Right renal cortex interstitium (tissue), 3 donors: ENCODE measurements at places on chromosomes 12 and 14. TPM values are rescaled to one million over a fixed set of nuclear protein-coding genes. Genes with fewer than 3 reads are reported as not detected.

The PDE3A gene
- 30.4 TPM for polyA plus RNA-seq

The ADCY6 gene
- 71.6 TPM for polyA plus RNA-seq

The KRT74 gene
- polyA plus RNA-seq = not detected

The AKAP6 gene
- polyA plus RNA-seq = 2.0 TPM

The SLC6A13 gene
- polyA plus RNA-seq = 47.4 TPM

The GMFB gene
- 97.8 TPM for polyA plus RNA-seq

DNA sequence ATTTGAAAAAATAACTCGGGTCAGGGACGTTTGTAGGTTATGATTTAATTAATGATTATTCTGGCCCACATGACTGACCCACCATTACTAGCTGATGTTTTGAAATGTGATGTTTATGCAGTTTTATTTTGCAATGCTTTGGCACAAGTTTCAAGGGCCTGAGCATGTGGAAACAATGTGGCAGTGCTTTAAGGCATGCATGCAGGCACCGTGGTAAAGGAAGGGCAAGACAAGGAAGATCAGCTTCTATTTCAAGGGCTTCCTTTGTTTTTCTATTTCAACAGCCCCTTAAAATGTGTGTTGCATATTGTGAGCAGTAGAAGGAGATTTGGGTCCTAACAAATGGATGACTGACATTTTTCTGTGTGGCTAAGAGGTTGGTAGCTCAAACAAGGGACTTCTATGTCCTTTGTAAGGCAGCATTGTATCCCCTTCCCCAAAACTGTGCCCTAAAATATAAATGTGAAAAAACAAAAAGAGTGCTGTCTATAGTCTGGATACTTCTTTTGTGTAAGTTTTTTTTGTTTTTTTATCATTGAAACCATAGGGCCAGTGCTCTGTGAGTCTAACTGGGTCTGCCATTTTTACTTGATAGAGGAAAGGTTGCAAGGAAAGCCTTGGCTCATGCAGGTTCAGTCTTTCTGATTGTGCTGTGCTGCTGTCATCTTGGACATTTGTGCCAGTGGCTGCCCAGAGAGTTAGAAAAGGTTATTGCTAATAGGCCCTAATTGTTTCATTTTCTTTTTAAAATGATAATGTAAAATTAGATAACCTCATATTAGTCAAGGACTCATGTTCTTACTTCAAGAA is 103.5 kb downstream of the FGD4 start:
- DNase-seq = no peak

GRCh38 chr12:39292125-39292630 is 150.7 kb downstream of the KIF21A start:
- DNase-seq = no peak

DNA sequence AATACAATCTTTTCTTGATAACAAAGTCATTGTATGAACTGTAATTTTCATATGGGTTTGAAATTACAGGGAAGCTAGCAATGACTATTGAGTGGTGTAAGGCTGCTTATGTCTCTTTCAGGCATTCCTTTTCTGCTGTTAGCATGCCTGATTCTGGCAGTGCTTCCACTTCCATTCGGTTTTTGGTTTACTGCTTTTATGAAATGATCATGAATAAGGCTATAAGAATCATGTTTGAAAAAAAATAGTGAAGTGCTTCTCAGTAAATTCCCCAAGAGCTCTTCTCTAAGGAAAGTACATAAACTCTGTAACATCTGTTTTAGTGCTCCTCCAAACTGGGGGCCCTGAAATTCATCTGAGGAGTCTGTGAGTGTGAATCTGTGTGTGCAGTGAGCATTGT is 434.0 kb upstream of the RGS6 start:
- DNase-seq = no peak

DNA sequence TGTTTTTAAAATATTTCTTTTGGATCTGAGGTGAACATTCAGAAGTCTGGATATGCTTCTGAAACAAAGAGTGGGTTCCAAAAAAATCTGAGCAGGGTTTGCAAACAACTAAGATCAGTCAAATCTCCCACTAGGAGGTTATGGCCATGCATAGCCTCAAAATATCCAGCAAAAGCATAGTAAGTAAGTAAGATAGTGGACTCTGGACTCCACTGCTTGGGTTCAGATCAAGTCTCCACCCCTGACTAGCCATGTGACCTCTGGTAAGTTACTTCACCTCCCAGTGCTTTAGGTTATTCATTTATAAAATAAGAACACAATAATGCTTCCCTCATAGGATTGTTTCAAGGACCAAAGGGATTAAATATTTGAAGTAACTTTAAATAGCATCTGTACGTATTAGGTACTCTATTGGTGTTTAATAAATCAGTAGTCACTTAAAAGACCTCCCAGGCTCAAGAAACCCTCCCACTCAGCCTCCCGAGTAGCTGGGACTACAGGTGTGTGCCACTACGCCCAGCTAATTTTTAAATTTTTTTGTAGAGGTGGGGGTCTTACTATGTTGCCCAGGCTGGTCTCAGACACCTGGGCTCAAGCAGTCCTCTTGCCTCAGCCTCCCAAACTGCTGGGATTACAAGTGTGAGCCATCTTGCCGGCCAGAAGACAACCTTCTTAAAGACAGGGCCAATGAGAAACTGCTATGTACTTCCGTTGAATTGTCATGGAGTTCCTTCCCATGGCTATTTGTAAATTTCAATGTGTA is 95.7 kb upstream of the SOX5 start:
- no peak for DNase-seq

- no peak for DNase-seq
Measured at GRCh38 chr12:121248622-121249021, 38.7 kb downstream of the P2RX4 start.

GRCh38 chr12:71780237-71780822 is 25.7 kb downstream of the RAB21 start:
- DNase-seq = no peak

DNA sequence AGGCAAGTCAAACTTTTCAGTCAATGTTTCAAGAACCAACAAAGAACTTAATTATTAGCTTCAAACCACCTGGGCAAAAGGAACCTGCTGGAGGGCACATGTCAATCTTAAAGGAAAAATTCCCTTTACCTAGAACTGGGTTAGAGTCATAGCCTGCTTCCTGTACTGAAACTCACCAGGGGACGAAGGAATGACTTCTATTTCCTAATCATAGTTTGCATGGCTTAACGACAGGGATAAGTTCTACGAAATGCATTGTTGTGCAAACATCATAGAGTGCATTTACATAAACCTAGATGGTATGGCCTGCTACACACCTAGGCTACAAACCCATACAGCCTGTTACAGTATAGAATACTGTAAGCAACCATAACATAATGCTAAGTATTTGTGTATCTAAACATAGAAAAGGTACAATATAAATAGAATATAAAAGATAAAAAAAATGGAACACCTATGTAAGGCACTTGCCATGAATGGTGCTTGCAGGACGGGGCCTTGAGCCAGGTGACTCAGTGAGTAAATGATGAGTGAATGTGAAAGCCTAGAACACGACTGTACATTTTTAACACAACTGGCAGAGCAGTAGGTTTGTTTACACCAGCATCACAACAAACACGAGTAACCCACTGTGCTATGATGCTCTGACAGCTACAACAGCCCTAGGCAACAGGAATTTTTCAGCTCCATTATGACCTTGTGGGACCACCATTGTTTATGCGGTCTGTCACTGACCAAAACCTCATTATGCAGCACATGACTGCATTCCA is 234.9 kb upstream of the CAND1 start:
- DNase-seq = no peak

DNA sequence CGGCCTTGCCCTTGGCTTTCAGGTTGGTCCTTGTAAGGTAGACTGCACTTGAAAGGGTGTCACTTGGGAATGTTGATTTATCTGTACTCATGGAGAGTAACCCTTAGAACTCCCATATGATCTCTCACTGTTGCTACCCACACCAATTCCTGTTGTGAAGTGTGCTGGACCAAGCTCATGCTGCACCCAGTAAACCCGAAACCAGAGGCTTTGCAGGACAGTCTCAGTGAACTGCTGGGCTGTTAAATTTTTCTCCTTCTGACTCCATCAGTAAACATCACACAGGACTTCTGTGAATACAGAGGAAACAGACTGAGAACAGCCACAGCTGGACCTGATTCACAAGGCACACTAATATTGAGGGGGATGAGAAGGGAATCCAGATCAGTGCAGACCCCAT is 783.0 kb downstream of the TMEM121 start:
- no peak for DNase-seq

- DNase-seq = no peak
Measured at GRCh38 chr12:112627851-112628250, 163.7 kb upstream of the RPH3A start.

DNA sequence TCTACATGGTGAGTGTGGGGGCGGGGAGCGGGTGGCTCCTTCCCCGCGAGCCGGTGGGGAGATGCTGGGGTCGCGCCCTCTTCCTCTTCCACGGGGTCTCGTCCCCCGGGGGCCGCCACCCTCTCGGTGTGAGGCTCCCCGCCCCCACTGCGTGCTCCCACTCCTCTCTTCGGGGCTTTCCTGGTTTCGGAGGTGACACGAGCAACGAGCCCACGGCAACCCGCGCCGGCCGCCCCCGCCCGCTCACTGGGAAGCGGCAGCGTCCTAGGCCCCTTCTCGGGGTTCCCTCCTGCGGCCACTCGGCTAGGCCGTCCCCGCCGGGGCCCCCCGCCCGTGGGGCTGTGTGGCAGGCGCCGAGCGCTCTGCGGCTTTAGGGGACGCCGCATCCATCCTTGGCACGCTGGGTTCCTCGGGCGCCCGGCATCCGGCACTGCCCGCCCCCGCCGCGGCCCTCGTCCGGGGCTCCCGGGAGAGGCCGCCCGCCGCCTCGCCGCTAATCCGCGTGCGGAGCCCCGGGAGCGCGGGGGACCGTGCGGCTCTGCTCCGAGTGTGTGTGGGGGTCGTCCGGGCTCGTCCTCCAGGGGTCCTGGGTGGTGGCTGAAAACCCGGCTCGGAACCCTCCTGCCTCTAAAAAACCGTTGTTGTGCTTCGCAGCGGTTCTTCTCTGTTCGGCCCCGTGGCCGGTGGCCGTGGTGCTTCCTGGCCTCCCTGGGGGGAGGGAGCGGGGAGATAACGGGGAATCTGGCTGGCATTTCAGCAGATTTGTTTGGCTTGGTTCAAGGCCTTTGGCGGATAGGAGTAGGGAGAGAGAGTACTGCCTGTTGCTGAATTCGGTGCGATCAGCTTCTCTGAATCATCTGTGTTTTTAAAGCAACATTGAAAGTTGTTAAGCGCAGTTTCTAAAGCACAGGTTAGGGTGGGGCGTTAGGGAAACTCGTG is 1.0 kb downstream of the PCNX1 start:
- DNase-seq = peak; percentile 29

- no peak for DNase-seq
Measured at GRCh38 chr12:129063600-129063999, 210.3 kb downstream of the GLT1D1 start.

- DNase-seq = no peak
Measured at GRCh38 chr14:21846227-21846885, 172.7 kb upstream of the OR4E1 start.

DNA sequence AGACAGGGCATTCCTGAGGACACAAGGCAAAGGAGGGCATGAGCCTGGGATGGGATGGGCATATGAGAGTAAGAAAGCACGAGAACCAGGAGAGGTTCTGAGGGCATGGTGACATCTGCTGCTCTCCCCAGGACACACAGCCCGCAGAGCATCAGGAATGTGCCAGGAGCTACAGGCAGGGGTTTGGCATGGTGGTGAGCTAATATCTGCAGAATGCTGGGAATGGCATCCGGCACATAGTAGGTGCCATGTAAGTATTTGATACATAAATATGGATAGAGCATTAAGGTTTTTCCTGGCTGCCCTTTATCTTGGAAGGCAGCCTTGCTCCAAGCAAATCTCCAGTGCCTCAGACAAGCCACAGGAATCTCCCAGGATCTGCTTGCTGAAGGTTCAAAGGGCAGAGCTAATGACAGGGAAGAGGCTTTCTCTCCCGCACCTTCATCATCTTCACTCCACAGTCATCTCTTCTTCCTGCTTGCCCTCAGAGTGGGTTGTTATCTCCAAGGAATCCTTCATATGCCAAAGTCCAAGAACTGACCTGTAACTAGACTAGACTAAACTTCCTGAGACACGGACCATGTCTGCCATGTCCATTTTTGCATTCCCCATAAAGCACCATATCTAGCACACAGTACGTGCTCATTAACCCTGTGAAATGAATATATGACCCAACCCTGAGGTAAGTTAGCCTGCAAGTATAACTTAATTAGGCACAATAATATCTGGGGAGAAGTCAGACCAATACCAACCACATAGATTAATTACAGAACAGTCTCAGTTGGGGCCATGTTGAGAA is 62.0 kb upstream of the SCN8A start:
- DNase-seq = no peak

DNA sequence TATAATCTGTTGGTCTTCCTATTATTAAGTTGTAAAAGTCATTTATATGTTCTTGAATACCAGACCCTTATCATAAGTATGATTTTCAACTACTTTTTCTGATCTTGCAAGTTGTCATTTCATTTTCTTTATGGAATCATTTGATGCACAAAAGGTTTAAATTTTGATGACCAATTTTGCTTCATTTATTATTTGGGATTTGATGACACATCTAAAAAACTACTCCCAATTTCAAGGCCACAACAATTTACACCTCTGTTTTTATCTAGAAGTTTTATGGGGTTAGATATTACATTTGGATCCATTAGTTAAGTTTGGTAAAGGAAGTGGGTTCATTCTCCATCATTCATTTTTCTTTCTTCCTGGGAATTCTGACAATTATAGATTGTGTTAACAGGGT is 259.2 kb downstream of the LRFN5 start:
- DNase-seq = no peak
